ENCODE measurements at places on chromosomes 4 and X.

DNA sequence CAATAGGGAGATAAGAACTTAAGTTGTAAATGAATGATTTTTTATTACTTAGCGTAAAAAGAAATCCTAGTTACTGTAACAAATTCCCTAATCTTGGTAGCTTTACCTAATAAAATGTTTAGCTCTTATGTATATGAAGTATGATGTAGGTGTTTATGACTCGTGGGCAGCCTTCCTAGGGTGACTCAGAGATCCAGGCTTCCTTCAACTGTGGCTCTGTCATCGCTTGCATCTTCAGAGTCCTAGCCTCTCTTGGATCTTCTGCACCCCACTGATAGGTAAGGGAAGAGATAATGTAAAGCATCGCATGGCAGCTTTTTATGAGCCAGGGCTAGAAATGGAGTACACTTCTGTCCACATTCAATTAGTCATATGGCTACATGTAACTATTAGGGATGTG is 165.6 kb upstream of the GLRA2 start:
- DNase-seq = no peak

DNA sequence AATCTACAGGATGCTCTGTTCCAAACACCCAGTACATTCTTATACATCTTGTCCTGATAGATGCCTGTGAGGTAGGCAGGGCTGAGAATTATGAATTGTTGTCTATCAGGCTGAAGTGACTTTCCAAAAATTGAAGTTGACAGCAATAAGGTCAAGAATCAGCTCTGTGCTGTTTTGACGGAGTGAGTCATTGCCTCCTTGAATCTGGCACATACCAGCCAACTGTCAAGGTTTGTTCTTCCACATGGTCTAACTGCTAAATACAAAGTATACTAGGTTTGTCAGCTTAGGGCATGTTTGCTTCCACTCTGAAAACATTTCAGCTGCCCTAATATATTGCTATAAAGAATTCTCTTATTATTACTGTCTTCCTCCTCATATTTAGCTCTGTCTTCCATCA is 32.3 kb downstream of the SH3RF1 start:
- no peak for DNase-seq

- DNase-seq = no peak
Measured at GRCh38 chrX:50168241-50168687, 32.5 kb downstream of the AKAP4 start.

DNA sequence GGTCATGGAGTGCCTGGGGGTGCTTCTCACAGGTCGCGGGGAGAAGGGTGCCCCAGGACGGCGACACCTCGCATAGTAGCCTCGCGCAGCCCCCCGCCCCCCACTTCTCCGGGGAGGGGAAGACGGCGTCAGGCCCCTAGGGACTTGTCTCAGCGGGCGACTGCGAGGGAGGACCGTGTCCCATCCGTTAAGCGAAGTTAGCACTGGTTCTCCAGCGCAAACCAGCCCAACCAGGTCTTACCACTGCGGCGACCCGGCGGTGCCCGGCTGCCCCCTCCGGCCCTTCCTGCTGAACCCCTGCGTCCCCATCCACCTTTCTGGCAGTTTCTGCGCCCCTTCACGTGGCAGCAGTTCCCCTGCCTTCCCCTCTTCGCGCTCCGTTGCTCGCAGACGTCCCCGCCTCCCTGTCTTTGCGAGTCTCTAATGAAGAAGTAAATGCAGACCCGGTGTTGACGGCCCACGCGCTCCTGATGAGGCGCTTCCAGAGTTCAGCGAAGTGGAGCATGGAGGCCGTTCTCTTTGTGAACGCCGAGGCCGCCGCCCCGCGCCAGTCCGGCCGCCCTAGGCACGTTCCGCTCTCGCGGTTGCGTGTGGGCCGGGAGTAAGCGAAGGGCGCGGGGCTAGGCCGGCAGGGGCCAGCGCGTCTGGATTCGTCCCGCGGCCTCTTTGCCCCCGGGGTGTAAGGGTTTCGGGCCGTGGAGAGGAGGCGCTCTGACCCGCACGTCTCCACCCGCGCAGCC is 3.0 kb downstream of the SLIT2 start:
- DNase-seq = no peak

- DNase-seq = no peak
Measured at GRCh38 chr4:125393825-125394224, 79.1 kb downstream of the FAT4 start.

GRCh38 chr4:189988877-189989431 is 38.1 kb downstream of the FRG2 start:
- no peak for DNase-seq

DNA sequence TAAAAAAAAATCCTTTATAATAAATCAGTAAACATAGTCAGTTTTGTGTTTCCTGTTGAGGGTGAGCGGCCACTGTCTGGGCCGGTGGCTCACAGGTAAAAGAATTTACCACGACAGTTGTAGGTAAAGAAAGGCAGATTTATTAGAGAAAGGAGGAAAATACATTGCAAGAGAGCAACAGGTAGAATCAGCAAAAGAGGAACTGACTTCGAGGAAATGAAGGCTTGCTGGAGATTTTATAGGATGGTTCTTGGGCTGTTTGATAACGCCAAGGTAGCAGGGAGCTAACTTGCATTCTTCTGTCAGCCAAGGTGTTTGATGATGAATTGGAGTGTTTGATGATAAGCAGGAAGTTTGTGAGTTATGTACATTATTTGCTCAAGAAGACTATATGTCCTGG is 2.8 kb downstream of the ZNF157 start:
- DNase-seq = no peak

DNA sequence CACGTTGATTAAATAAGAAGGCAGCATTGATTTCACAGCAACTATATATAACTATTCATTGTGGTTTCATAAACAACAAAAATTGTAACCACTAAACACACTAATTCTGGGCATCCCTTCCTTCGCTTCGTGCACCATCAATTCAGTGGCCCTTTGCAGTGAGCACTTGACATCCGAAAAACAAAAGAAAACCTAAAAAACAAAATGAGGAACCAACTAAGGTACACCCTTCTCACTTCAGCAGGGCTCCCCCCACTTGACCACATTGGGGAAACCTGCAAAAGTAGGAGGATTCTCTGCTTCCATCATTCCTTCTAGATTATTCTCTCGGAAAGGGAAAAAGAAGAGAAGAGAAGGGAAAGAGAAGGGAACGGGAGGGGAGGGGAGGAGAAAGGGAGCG is 28.3 kb downstream of the NBDY start:
- no peak for DNase-seq

DNA sequence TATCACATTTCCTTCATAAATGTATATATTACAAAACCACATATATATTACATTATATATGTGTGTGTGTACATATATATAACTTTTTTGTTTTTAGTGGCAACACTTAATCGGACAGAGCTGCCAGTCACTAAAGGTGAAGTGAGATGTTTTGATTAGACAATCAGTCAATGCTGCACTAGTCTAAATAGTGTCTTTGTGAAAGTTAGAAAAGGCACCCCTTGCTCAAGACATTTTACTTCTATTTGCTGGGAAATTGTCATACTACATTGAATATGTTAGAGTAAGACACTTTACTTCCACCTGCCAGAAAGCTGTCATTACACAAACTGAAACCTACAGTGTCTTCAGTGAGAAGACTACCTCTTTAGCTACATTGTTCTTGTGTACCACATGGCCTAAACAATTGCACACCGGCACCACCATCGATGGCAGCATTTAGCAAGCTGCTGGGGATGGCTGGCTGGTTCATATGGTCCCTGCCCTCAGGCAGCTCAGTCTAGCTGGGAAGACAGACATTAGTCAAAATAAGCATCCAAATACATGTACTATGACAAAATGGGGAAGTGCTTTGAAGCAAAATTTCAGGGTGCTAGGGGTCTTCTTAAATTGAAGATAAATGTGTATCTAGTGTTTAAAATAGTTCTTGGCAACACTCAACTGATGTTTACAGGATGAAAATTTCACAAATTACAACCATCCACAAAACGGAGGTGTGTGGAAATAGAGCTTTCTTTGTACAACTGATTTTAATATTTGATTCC is 148.1 kb upstream of the GATB start:
- DNase-seq = no peak

DNA sequence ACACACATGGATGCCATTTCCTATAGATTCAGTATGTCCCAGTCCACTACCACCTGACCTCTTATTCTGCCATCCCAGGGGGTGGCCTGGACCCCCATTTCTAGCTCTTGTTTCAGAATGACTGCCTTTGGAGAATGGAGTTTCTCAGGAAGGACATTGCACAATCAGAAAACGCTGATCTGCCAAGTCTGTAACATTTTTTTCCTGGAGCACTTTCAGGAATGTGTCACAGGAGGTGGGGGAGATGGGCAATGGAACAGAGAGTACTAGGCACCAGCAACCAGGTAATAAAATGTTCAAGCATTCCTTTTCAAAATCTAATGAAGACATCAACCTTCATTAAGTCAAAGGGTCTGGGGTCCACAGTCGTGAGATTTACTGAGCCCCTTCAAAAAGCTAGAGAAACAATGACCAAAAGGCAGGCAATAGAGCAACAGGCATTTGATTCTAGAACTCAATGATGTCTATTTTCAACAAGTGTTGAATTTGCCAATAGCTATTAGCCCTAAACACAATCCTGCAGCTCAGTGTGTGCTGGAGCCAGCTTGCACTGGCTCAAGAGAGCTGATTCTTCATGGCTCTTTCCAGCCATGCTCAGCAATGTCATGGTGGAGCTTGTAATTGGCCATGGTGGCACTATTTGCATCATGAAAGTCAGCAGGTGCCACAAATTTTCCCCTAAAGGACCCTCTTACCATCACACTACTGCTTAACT is 87.1 kb downstream of the KDR start:
- no peak for DNase-seq

GRCh38 chr4:114601304-114602052 is 2.9 kb downstream of the UGT8 start:
- no peak for DNase-seq

GRCh38 chr4:336893-337142 is 796 bp upstream of the ZNF141 start:
- DNase-seq = no peak

- no peak for DNase-seq
Measured at GRCh38 chrX:1528884-1529203, 8.1 kb downstream of the P2RY8 start.

GRCh38 chr4:121658125-121658524 is 38.7 kb downstream of the ANXA5 start:
- DNase-seq = no peak

- DNase-seq = no peak
Measured at GRCh38 chr4:8236106-8236919, 33.2 kb upstream of the HTRA3 start.

GRCh38 chr4:87425711-87426110 is 3.3 kb downstream of the NUDT9 start:
- DNase-seq = no peak

GRCh38 chrX:28787206-28787605 is 200.0 kb downstream of the IL1RAPL1 start:
- peak; percentile 28 for DNase-seq
